ENCODE measurements at places on chromosomes 13 and 19.

DNA sequence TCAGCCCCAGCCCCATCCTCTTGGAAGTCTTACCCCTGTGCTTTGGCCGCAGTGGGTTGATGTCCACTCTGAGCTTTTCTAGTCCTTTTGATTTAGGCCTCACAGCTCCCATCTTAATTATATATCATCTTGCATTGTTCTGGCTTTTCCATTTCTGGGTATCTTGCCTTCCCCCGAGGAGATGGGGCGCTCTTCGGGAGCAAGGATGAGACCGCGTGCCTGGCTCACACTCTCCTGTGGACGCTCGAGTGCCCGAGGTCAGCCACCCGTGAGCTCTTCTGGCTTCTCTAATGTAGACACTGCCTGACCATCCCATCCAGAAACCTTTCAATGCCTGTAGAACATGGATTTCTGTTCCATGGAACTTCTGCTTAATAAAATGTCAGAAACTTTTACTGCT lies 53.5 kb upstream of the GPR183 start:
- DNase-seq: no peak

- no peak for DNase-seq
Measured at GRCh38 chr19:4443966-4444764, 13.4 kb downstream of the UBXN6 start.

- DNase-seq: no peak
Measured at GRCh38 chr13:22064854-22065620, 394.2 kb downstream of the FGF9 start.

DNA sequence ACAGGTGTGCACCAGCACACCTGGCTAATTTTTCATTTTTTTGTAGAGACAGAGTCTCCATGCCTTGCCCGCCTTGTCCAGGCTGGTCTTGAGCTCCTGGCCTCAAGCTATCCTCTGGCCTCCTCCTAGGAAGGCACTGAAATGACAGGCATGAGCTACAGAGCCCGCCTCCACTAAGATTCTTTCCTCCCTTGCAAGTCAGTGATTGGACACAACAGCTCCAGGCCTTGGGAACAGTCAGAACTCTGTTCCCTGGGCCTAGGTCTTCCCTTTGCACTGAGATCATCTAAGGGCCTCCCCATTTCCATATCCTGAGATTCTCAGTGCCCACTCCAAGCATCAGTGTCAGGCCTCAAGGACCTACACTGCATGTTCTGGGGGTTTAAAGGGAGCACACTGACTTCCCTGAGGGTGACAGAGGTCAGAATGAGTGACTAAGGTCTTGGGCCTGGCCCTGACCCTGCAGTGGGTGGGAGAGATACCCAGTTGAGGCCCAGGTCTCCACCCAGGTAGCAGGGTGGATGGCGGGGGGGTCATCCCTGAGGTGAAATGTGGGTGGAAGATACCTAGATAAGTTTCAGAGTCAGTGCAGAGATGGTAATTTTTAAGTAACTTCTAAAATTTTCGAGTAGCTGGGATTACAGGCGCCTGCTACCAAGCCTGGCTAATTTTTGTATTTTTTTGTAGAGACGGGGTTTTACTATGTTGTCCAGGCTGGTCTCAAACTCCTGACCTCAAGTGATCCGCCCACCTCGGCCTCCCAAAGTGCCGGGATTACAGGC lies 17.3 kb upstream of the ERCC1 start:
- peak; percentile 49 for DNase-seq

GRCh38 chr13:68588623-68589022 lies 1358.5 kb upstream of the PCDH9 start:
- DNase-seq: no peak

DNA sequence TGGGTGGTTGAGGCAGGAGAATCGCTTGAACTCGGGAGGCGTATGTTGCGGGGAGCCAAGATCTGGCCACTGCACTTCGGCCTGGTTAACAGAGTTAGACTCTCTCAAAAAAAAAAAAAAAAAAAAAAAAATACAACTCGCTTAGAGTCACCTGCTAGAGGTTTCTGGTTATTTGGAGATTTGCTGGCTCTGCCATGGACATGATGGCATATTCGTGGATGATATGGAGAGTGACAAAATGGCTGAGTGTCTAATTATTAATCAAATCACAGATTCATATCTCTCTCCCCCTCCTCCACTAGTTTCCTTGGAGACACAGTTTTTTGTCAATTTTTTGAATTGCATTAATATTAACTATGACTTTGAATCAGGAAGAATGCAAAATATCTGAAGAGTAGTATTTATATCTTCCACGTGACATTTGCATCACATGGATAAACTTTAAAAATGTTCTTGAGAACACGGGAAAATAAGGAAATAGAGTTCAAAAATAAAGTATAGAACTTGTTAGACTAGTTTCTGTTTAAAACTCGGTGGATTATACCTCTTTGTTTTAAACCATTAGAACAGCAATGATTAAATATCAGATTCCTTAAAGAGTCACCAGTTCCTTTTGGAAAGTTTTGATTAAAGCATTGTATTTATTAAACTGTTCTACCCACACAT lies 47.8 kb downstream of the KLF5 start:
- no peak for DNase-seq

GRCh38 chr13:26785838-26786630 lies 25.4 kb upstream of the GPR12 start:
- peak; percentile 79 for DNase-seq

- DNase-seq: no peak
Measured at GRCh38 chr19:38653028-38653571, 5.7 kb downstream of the ACTN4 start.

DNA sequence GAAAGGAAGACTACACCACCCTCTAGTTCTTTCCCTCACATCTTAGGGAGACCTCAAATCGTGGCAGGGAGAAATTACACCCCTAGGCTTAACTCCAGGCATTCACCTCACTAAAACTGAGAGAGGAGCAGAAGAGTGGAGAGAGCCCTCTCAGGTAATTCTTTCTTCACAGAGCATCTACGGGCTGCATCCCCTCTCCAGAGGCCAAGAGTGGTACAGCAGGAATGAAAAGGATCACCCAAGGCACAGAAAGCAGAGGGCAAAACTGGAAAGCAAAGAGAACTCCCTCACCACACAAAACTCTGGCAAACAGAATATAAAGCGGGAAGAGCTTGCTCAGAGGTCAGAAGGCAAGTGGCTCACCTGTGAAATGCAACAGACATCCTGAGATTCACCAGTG lies 661.2 kb downstream of the TBC1D4 start:
- DNase-seq: peak; percentile 23

GRCh38 chr19:6065685-6066374 lies 44.5 kb downstream of the RFX2 start:
- peak; percentile 71 for DNase-seq

- peak; percentile 96 for DNase-seq
Measured at GRCh38 chr19:41958367-41959055, 610 bp downstream of the RABAC1 start.

GRCh38 chr13:113809934-113810333 lies 50.9 kb downstream of the TMEM255B start:
- no peak for DNase-seq

GRCh38 chr19:8558325-8558724 lies 18.9 kb downstream of the MYO1F start:
- no peak for DNase-seq

DNA sequence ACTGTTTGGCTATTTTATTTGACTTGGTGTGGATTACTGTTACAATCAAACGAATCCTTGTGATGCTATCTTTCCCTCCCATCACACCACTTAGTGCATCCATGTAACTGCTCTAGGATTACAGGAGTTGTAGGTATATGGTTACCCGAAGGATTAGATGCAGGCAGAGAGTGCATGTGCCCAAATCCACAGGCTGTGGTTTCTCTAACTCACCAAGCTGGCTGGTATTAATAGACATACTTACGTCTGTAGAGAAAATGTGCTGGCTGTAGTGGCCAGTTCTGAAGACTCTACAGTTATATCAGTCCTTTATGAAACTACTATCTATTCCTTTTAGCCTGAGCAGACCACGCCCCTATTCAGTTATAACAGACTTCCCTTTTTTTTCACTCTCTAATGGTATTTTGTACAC lies 1.1 kb upstream of the HMGB1 start:
- no peak for DNase-seq

DNA sequence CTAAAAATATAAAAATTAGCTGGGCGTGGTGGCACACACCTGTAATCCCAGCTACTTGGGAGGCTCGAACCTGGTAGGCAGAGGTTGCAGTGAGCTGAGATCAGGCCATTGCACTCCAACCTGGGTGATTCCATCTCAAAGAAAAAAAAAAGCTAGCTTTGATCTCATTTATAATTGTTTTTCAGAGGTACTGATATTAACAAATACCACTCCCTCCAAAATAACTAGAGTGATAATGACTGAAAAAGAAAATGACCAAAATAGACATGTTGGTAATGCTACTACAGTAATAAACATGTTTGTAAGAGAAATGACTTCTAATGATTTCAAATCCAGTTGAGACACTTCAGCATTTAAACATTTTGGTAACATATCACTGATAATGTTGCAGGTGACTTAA lies 13.0 kb downstream of the PDCD5 start:
- no peak for DNase-seq

DNA sequence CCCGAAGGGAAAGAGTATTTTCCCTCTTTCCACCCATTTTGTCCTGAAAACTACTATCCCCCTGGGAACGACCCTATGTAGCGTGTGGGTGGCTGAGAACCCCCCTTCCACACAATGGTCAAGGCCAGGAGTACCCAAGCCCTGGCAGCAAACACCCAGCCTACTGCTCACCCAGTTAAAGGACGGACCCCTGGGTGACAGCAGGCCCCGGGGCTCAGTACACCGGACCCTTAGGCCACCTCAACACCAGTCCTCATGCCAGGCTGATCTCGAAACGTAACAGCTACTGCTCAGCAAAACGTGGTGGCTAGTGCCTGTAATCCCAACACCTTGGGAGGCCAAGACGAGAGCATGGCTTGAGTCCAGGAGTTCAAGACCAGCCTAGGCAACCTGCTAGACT lies 1.4 kb downstream of the ANKRD27 start:
- DNase-seq: no peak

DNA sequence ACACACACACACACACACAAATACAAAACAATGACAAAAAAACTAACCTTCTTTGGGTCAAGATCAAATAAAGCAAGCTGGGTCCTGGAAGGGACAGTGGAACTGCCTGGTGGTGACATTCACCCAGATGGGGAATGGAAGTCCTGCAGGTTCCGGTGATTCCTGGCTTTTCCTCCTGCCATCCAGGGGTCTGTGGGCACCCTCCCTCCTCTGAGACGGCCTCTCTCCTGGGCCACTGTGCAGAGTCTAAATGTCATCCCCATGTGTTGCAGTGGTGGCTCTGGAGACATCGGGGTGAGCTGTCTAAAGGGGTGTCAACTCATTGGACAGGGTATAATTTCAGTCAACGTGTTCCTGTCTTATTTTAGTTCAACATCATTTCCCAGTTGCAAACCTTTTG lies 248.2 kb downstream of the ZNF536 start:
- DNase-seq: no peak
